ENCODE measurements at places on chromosomes 5 and 9. TPM values are rescaled to one million over a fixed set of nuclear protein-coding genes. Genes with fewer than 3 reads are reported as not detected.
A peak's percentile ranks its signal among the peaks of the same experiment; 100 is the strongest.

The SYK gene
- total RNA-seq = 48.7 TPM

The SLC1A1 gene
- total RNA-seq = 193 TPM

The PLCXD3 gene
- 1.9 TPM for total RNA-seq

DNA sequence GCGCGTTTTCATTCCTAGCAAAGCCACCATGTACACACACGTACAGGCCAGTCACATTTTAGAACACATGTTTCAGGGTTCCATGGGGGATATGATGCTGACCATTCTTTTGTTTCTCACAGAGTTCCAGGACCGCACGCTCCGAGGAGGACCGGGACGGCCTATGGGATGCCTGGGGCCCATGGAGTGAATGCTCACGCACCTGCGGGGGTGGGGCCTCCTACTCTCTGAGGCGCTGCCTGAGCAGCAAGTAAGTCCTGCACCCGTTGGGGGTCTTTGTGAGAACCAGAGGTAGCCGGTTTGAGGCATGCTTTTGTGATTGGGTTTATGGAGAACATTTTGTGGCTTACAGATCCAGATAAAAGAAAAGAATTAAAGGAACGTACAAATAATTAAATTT is 30.8 kb downstream of the ADAMTSL1 start:
- DNase-seq = no peak
- H3K27ac ChIP-seq = no peak overlapping the region
- no peaks in the 10 kb centered on the region for H3K36me3 ChIP-seq
- H3K4me1 ChIP-seq = no peaks in the 10 kb centered on the region

GRCh38 chr9:91904588-91905236 is 45.3 kb downstream of the ROR2 start:
- DNase-seq = no peak
- H3K36me3 ChIP-seq = no peaks in the 10 kb centered on the region
- no peak overlapping the region for H3K4me3 ChIP-seq
- H3K27ac ChIP-seq = no peak overlapping the region
- no peaks in the 10 kb centered on the region for H3K27me3 ChIP-seq

DNA sequence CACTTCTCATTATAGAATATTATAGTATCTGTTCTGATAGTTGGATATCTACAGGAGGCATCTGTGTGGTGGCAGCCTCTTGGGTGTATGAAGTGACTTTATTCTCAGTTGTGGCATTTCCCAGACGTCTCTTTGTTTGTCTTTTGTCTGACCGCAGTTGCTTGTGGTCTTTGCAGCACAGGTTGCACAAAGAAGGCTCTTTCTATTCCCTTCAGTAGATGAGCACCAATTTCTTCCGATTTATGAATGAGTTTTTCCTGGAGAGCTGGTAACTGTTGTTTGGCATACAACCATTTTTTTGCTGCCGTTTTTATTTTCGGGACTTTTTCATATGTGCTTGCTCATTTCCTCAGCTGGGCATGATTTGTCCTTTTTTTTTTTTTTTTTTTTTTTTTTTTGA is 56.4 kb upstream of the MYO10 start:
- H3K4me3 ChIP-seq = no peak overlapping the region
- no peaks in the 10 kb centered on the region for H3K27me3 ChIP-seq
- H3K4me1 ChIP-seq = no peaks in the 10 kb centered on the region
- no peak overlapping the region for H3K27ac ChIP-seq

DNA sequence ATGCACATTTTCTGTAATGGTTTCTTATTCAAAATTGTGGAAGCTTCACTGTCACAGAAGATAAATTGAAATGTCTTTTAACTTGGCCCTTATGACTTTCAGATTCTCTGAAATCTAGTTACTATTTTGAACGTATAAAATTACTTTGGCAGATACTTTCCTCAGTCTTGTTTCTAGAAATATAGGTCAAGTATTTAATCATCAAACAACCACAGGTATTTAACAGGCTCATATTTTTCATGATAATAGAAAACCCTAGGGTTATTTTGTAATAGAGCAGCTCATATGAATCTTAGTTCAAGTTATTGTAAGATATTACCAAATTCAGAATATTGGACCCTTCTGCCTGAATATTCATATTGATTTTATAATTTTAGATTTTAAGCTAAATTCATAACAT is 236.0 kb upstream of the CDH18 start:
- no peaks in the 10 kb centered on the region for H3K4me1 ChIP-seq
- no peaks in the 10 kb centered on the region for H3K27me3 ChIP-seq
- no peak for DNase-seq
- no peak overlapping the region for H3K4me3 ChIP-seq

The DBH gene
- total RNA-seq = not detected

- no peaks in the 10 kb centered on the region for H3K36me3 ChIP-seq
- DNase-seq = no peak
- no peak overlapping the region for H3K27ac ChIP-seq
- no peaks in the 10 kb centered on the region for H3K4me1 ChIP-seq
- no peak overlapping the region for H3K4me3 ChIP-seq
- no peaks in the 10 kb centered on the region for H3K27me3 ChIP-seq
Measured at GRCh38 chr9:88723751-88724150, 188.8 kb downstream of the NXNL2 start.

DNA sequence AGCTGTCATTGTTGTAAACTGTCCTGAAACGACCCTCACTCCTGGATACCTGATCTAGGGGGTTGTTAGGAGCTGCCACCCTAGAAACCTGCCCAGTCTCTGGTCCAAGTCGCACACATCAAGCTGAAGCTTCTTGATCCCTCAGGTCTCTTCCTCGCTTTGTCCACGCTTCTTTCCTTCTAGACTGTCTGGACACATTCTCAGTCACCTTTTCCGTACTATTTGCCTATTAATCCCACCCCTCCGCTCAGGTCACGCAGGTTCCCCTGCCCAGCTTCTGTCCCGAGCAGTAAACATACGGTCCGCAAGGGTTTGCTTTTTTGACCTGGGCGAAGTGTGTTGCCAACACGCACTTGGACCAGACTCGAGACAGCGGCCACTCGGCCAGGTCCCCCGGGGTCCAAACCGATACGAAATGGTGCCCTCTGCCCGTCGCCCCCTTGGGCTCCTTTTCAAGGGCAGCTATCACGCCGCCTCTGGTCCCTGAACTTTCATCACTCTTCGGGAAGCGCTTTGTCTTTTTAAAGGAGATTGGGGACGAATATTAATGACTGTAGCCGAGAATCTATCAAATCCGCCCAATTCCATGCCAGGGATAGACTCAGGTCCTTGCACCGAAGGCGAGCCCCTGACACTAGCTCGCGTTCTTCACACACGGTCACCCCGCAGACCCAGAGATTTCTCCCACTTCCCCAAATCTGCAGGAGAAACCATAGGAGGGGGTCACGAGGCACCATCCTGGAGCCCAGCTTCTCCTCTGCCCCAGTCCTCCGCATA is 814 bp downstream of the PLCXD3 start:
- no peak for DNase-seq
- H3K27ac ChIP-seq = no peak overlapping the region
- H3K4me3 ChIP-seq = peak overlapping the region; percentile 51
- H3K27me3 ChIP-seq = no peaks in the 10 kb centered on the region

DNA sequence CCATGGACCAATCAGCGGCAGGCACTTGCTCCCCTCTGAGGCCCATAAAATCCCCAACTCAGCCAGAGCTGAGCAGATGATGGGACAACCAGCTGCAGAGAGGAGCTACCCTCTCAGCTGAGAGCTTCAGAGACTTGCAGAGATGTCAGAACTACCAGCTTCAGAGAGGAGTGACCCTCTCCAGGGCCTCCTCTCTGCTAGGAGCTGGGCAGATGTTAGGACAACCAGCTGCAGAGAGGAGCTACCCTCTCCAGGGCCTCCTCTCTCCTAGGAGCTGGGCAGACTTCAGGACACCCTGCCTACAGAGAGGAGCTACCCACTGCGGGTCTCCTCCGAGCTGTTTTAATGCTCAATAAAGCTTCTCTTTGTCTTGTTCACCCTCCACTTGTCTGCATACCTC is 3.0 kb upstream of the AUH start:
- peaks cover 8% of the 10 kb centered on the region for H3K4me1 ChIP-seq
- H3K4me3 ChIP-seq = no peak overlapping the region
- no peak overlapping the region for H3K27ac ChIP-seq
- DNase-seq = no peak

The FYB1 gene
- 13.8 TPM for total RNA-seq

- DNase-seq = no peak
- H3K27me3 ChIP-seq = no peaks in the 10 kb centered on the region
- no peaks in the 10 kb centered on the region for H3K36me3 ChIP-seq
- H3K4me1 ChIP-seq = no peaks in the 10 kb centered on the region
- H3K27ac ChIP-seq = no peak overlapping the region
Measured at GRCh38 chr9:14075218-14075617, 238.7 kb downstream of the NFIB start.

The ZNF483 gene
- total RNA-seq = 1.6 TPM

DNA sequence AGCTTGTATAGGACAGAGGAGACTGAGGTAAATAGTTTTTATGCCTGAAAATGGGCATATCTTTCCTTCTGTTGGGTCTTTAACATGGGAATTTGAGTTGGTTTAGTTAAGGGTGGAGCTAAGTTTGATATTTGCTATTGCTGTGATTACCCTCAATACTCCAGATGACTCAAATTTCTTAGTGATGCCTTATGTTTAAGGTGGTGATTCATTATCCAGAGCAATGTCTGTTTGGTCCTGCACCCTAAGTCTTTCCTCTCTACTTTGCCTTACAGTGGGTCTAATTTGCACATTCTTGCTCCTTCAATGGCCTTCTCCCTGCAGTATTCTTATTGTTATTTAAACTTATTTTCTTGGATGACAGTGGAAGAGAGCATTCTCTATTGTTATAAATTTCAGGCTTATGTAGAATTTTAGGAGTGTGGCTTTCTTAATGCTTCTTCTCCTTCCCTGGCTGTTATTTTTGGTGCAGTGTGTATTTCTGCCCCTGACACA is 312.9 kb upstream of the RPS23 start:
- no peak overlapping the region for H3K27ac ChIP-seq
- H3K27me3 ChIP-seq = no peaks in the 10 kb centered on the region
- no peak overlapping the region for H3K4me3 ChIP-seq
- H3K4me1 ChIP-seq = no peaks in the 10 kb centered on the region
- no peak for DNase-seq
- H3K36me3 ChIP-seq = no peaks in the 10 kb centered on the region

- H3K4me1 ChIP-seq = peaks cover 5% of the 10 kb centered on the region
- no peak overlapping the region for H3K4me3 ChIP-seq
- H3K36me3 ChIP-seq = no peaks in the 10 kb centered on the region
- DNase-seq = no peak
- H3K27ac ChIP-seq = no peak overlapping the region
Measured at GRCh38 chr9:113533335-113534225, 70.1 kb downstream of the RGS3 start.

DNA sequence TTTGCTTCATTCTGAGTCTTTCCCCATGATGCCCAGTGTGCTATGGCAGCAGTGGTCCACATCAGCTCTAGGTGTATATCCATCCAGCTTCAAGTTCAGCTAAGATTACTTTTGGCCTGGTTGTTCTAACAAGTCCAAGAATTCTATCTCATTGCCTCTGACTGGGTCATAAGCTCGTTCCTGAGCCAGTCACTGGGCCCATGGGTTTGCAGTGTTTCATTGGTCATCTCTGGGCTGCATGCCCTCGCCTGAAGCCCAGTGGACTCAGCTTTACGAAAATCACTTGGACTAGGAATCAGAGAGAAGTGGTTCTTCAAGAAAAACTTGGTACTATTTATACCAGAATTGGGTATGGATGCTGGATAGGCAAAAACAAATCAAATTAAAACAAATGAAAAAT is 16.1 kb upstream of the ARHGAP26 start:
- H3K4me3 ChIP-seq = no peak overlapping the region
- no peaks in the 10 kb centered on the region for H3K36me3 ChIP-seq
- H3K27ac ChIP-seq = no peak overlapping the region
- no peaks in the 10 kb centered on the region for H3K4me1 ChIP-seq
- DNase-seq = no peak
- no peaks in the 10 kb centered on the region for H3K27me3 ChIP-seq

DNA sequence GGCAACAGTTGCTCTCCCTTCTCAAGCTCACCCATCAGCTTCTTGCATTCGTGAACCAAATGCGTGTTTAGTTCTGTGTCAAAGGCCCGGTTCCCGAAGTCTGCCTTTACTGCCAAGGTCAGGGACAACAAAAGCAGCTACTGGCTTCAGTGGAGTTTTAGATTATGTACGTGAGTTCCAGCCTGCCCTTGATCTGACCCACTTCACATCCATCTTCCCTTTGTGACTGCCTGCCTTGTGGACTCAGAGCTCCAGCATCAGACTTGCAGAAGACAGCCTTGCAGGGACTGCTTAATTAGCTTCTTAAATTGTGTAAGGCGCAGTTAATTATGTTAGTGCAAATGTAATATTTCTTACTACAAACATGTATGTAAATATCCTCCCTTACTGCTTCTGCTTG is 774.7 kb upstream of the EDIL3 start:
- DNase-seq = no peak
- no peak overlapping the region for H3K4me3 ChIP-seq
- H3K4me1 ChIP-seq = no peaks in the 10 kb centered on the region
- no peaks in the 10 kb centered on the region for H3K36me3 ChIP-seq
- no peaks in the 10 kb centered on the region for H3K27me3 ChIP-seq

DNA sequence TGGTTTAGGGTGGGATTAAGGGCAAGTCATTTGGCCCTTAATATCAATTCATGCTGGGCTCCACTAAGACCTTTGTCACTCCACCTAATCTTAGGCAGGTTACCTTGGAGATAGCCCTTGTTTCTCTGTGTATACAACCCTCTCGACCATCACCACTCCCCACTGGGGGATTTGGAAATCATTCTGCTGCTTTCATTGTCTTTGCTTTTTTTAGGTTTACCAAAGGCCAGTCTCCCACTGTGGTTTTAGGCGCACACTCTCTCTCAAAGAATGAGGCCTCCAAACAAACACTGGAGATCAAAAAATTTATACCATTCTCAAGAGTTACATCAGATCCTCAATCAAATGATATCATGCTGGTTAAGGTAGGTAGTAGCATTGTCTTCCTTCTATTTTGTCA is 6.2 kb downstream of the GZMK start:
- no peaks in the 10 kb centered on the region for H3K27me3 ChIP-seq
- H3K36me3 ChIP-seq = no peaks in the 10 kb centered on the region
- H3K4me3 ChIP-seq = no peak overlapping the region

The FGFR4 gene
- 53.2 TPM for total RNA-seq

The TIFAB gene
- total RNA-seq = not detected

DNA sequence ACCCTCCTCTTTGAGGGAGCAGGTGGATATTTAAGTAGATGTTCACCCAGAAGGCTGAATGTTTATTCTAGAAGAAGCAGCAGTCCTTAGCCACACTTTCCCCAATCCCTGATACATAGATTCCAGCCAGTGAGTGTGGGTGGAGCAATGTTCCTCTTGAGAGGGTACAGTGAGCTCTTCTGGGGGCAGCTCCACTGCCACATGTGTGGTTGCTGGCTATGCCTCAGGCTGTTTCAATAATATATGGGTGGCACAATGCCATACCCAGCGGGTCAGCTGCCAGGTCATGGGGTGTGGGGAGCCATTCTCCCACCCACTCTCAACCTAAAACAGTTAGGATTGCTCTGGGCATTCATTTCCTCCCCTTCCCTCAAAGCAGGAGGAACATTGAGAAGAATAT is 61.6 kb upstream of the DAB2 start:
- no peak overlapping the region for H3K27ac ChIP-seq
- DNase-seq = no peak
- H3K36me3 ChIP-seq = no peaks in the 10 kb centered on the region

GRCh38 chr5:139019880-139020279 is 144.7 kb upstream of the LRRTM2 start:
- H3K4me1 ChIP-seq = no peaks in the 10 kb centered on the region
- H3K36me3 ChIP-seq = no peaks in the 10 kb centered on the region
- DNase-seq = no peak
- H3K27ac ChIP-seq = no peak overlapping the region
- H3K4me3 ChIP-seq = no peak overlapping the region

- no peaks in the 10 kb centered on the region for H3K27me3 ChIP-seq
- DNase-seq = no peak
- no peaks in the 10 kb centered on the region for H3K4me1 ChIP-seq
- H3K4me3 ChIP-seq = no peak overlapping the region
- H3K36me3 ChIP-seq = no peaks in the 10 kb centered on the region
Measured at GRCh38 chr5:11563822-11564221, 340.4 kb downstream of the CTNND2 start.
